Stimulated activated CD4-positive, alpha-beta T cell treated with anti-CD3 and anti-CD28 coated beads, Interleukin-12 subunit alpha, Interleukin-12 subunit beta, amount 100 ng/mL, for 24 hours (primary cell): ENCODE measurements at places on chromosomes 13 and 19.

- DNase-seq = no peak
Observed at GRCh38 chr13:102090532-102090931, 311.3 kb downstream of the FGF14 start.

DNA sequence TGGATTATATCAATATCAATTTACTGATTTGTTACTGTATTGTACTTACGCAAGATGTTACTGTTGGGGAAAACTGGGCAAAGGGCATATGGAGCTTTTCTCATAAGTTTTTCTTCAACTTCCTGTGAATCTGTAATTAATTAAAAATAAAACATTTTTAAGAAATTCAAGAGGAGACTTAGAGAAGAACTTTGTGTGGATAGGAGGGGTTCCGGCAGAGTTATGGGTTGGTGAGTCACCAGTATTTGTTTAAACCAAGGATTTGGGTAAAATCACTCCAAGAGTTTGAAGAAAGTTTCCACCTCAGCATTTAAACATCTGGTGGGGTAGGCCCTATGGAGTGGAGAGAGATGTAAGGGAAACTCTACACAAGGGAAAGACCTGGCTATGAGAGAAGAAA, 379.6 kb downstream of the TSHZ3 start:
- no peak for DNase-seq

GRCh38 chr13:69391756-69392155, 715.9 kb upstream of the ATXN8OS start:
- no peak for DNase-seq

- DNase-seq = no peak
Observed at GRCh38 chr13:28048768-28049167, 51.6 kb downstream of the FLT3 start.

GRCh38 chr19:49506575-49507105, 5.8 kb upstream of the FCGRT start:
- DNase-seq = peak; percentile 59

DNA sequence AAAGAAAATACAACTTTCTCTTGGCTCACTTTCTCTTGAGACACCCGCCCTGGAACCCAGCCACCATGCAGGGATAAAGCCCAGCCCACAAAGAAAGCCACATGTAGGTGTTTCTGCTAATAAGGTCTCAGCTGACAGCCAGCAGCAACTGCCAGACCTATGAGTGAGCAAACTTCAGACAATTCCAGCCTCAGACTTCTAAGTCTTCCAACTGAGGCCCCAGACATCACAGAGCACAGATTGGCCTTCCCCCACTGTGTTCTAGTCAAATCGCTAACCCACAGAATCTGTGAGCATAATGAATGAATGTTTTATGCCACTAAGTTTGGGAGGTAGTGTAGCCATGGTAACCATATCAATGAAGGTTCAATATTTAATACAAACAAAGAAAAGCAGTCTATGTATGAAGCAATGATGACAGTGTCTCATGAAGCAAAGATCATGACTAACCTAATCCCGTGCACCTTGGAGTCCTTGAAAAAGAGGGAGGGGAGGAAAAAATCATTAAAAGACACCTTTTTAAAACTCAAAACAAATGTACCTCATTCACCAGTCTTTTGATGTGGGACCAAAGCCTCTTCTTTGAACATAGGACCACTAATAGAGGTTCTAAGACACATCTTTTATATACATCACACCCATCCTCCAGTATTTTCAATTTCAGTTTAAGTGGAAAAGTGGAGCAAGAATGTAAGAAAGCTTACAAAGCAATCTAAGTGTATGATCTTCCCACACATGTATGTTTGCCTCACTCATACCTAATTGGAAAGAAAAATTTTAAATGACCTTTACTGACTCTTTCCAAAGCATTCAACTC, 6.2 kb downstream of the MRPS31 start:
- no peak for DNase-seq

DNA sequence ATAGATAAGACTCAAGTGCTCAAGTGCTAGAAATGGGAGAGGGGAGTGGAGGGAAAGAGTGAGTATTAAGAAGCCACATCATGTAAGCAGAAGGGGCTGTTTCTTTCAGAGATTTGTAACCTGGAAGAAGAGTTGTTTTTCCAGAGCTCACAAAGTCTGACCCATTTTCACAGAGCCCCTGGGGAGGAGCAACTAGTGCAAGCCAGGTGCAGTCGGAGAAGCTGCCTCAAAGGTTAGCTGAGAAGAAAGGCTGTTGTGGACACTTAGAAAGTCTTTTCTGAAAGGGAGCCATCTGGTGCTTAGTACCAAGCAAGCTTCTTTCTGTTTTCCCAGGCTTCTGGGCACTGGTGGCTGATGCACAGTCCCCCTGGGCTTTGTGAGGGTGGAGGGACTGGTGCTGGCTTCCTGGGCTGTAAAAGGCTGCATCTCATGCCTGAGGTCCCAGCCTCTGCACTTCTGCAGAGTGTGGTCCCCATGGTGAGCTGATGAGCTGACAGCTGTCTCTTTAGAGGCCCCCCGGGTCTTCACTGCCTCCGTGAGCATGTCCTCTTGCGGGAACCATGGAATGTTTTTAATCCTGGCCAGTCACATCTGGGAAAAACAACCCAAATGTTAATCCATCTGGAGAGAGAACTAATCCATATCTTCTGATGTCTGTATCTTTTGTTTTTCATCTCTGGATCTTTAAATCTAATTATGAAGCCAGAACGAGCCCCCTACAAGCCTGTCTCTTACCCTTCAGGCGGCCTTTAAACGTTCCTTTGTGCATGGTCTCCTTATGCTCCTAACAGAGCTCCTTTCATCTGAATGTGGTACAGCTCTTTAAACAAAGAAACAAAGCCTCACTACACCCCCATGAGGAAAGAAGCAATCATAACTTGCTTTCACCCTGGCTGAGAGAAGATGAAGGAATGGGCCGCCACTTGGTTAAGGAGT, 40.2 kb downstream of the OLFM4 start:
- DNase-seq = no peak

GRCh38 chr13:20428666-20429644, 96.7 kb downstream of the CRYL1 start:
- no peak for DNase-seq

DNA sequence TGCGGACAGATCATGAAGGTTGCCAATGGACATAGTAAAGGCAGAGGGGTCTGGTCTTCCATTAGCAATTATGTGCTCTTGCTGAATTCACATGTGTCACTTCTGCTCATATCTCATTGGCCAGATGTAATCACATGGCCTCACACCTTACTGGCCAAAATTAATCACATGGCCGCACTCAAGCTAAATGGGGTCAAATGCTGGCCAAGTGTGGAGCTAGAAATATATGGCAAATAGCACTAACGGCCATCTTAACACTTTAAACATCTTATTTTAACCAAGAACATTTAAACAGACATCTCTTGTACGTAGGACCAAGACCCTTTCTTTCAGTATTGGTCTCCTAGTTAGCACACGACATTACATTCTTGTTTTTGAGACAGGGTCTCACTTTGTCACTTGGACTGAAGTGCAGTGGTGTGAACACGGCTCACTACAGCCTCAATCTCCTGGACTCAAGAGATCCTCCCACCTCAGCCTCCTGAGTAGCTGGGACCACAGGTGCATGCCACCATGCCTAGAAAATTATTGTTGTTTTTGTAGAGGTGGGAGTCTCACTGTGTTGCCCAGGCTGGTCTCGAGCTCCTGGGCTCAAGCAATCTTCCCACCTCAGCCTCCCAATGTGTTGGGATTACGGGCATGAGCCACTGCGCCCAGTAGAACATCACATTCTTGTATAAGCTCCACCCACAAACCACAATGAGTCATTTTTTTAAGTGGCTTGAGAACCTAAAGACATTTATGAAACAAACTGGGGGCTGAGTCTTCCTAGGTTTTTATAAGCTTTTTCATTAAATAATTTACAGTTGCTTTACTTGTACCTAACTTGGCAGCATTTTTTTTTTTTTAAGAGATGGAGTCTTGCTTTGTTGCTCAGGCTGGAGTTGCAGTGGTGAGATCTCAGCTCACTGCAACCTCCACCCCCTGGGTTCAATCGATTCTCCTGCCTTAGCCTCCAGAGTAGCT, 2.9 kb upstream of the PTOV1 start:
- DNase-seq = no peak

DNA sequence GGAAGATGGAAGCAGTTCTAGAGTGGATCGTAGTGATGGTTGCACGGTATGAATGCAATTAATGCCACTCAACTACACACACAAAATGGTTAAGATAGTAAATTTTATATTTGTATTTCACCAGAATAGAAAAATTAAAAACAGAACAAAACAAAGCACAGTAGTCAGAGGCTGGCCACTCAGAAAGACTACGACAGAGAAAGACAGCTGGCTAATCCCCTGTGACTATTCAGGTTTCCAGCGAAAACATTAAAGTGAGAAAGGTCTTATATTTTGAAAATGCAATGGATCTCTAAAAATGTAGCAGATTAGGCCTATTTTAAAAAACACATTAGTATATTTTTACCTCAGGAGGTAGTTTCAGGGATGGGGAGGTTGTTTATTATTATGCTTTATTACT, 131.3 kb upstream of the POSTN start:
- no peak for DNase-seq

GRCh38 chr19:13031917-13032623, 36.8 kb downstream of the NFIX start:
- DNase-seq = no peak

DNA sequence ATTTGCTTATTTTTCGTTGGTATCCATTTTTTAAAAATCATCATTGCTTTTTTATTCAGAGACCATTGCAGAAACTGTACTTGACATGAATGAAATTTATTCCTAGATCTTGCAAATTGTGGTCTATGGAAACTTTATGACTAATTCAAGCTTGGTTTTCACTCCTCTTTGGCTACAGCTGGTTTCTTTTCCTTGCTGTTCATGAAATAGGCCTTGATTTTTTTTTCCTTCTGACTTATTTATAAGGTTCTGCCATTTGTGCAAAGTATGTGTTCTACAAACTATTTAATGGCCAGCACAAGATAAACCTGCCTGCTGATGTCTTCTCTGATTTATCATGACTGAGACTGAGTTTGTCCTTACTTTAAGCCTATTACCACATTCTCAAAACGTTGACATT, 764.0 kb upstream of the SLITRK5 start:
- no peak for DNase-seq

GRCh38 chr19:4555657-4556561, 3.6 kb downstream of the SEMA6B start:
- no peak for DNase-seq

DNA sequence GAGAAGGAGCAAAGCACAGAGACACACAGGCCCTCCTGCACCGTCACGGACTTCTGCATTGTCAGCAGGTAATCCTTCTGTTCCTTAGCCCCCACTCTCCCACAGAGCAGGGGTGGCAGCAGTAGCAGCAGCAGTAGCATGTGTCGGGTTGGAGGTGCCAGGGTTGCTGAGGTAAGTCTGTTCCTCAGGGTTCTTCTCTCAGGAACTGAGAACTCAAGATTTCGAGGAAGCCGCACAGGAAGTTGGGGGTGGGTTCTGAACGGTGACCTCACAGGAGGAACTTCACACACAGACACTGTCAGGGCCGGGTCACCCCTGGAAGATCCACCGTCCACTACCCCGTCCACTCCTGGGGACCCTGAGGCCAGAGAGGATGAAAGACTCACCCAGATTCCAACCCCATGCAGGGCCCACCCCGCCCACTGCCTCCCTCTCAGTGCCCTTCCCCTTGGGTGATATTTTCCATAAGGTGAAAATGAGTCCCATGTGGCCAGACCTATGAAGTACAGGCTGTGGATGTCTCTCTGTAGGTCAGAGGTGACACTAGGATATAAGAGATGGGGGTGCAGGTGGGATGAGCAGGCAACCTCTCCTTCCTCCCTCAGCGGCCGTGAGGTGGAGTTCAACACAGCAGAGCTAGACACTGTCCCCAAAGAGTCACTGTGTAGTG, at the start of gene SIGLEC12:
SIGLEC12 (minus strand) TSS at position 207 of the 670 bp plus-strand sequence; CDS start at position 140, 67 bp downstream.
- DNase-seq = no peak

- no peak for DNase-seq
Observed at GRCh38 chr19:39303373-39304184, 7.4 kb downstream of the IFNL1 start.

DNA sequence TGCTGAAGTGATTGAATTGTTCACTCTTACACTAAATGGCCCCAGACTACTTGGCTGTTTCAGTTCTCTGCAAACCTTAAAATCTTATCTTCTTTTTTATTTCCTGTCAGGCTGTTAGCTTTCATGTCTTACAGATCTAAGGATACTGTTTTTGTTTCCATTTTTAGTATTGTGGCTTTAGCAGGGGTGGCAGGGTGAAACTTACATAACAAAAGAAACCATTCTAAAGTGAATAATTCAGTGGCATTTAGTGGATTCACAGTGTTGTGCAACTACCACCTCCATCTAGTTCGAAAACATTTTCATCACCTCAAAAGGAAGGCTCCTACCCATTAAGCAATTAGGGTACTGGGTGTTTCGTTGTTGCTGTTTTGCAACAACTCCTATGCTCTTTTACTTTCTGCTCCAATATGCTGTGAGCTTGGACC, 19.8 kb downstream of the TMEM272 start:
- DNase-seq = no peak

- DNase-seq = no peak
Observed at GRCh38 chr13:30744681-30745077, 9.3 kb downstream of the ALOX5AP start.

GRCh38 chr13:77184455-77184854, 142.4 kb downstream of the MYCBP2 start:
- peak; percentile 4 for DNase-seq

- DNase-seq = no peak
Observed at GRCh38 chr13:61954092-61954491, 538.4 kb upstream of the PCDH20 start.

DNA sequence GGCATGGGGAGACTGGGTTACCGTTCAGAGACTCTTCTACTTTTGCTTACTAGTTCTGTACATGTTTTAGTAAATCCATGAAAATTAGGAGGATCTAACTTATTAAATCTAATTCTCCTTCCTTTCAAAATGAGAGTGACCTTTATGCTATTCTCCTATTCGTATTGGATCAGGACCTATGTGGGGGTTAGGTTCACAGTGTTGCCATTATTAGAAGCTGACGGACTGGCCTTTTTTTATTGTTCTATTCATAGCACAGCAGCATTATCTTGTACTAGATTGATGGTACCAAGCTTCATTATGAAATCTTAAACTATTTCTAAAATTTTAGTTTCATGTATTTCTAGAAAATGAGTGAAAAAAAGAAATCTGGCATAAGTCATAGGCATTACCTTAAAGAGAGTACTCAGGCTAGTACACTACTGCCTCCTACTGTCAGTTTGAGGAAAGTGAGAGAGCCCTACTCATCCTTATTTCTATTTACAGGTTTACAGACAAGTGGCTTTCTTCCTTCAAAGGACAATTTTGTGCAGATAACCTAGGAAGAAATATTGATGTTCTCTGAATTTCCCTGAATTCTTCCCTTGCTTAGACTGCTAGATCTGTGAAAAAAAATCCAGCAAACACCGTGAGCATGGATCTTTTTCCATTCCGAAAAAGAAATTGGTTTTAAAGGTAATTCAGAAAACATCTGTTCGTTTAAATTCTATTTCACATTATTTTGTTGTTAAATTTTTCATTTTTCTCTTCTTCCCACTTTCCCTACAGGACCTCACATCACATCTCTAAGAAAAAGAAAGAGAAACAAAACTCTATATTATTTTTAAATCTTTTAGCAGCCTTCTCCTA, 485.5 kb downstream of the DIAPH3 start:
- no peak for DNase-seq

GRCh38 chr13:65149687-65150086, 2080.4 kb downstream of the PCDH9 start:
- DNase-seq = no peak

GRCh38 chr13:50158385-50159165, 143.3 kb downstream of the KCNRG start:
- no peak for DNase-seq

- DNase-seq = no peak
Observed at GRCh38 chr19:22634450-22634827, 315 bp downstream of the ZNF492 start.
